EH (cell line): ENCODE measurements at places on chromosomes 4 and X.
A peak's percentile ranks its signal among the peaks of the same experiment; 100 is the strongest.

- DNase-seq, result no peak
Measured at GRCh38 chr4:81274460-81274859, 59.4 kb upstream of the PRKG2 start.

DNA sequence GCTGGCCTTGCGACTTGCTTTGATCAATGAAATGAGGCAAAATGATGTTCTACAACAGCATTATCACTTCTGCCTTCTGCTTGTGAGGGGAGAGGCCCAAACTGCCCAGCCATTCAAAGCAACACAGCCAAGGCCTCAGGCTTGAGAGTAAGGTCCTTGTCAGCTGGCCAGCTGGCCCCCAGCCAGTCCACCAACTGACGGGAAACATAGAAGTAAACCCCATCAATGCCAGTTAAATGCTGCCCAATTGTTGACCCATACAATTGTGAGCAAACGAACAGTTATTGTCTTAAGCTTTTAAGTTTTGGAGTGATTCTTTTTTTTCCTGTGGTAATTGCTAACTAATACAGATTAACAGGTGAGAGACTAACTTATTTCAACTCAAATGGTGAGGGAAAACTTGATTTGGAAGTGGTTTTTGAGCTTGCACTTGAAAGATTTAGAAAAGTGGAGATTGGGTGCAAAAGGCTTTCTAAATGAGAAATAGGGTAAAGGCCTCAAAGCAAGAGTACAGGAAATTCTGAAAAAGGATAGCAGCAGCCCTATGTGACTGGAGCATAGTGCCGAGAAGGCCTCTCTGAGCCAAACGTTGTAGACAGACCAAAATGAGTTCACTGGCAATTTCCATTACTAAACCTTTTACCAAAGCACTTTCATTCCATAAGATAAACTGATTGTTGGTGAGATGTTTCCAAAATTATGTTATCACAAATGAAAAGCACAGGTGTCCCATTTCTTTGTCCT, 66.9 kb downstream of the ARHGEF38 start:
- DNase-seq, result no peak

DNA sequence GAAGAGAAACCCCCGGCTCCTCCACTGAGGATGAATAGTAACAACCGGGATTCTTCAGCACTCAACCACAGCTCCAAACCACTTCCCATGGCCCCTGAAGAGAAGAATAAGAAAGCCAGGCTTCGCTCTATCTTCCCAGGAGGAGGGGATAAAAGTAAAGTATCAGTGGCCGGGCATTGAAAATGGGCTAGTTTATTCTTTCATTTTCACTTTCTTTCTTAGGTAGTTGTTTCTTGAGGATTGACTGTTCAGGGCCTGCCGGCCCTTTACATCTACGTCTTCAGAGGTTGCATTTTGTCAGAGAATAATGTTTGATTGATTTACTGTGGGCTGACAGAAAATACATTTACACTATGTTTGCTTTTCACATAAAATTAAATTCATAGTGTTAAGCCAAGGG, 27.1 kb downstream of the PAK3 start:
- DNase-seq, result no peak

DNA sequence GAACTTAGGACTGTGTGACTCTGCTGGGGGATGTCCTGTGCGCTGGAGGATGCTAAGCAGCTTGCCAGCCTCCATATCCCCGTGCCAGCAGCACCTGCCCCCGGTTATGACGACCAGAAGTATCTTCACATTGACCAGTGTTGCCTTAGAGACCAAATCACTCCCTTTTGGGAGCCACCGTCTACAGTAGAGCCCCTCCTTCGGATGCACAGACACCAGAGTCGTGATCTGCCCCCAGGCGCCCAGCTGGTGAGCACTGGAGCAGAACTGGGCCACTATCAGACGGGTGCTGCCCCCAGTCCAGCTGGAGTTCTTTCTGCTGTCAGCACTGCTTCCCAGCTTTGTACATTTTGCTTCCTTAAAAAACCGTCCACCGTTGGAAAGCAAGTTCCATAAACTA, 30.0 kb upstream of the TADA2B start:
- no peak for DNase-seq

DNA sequence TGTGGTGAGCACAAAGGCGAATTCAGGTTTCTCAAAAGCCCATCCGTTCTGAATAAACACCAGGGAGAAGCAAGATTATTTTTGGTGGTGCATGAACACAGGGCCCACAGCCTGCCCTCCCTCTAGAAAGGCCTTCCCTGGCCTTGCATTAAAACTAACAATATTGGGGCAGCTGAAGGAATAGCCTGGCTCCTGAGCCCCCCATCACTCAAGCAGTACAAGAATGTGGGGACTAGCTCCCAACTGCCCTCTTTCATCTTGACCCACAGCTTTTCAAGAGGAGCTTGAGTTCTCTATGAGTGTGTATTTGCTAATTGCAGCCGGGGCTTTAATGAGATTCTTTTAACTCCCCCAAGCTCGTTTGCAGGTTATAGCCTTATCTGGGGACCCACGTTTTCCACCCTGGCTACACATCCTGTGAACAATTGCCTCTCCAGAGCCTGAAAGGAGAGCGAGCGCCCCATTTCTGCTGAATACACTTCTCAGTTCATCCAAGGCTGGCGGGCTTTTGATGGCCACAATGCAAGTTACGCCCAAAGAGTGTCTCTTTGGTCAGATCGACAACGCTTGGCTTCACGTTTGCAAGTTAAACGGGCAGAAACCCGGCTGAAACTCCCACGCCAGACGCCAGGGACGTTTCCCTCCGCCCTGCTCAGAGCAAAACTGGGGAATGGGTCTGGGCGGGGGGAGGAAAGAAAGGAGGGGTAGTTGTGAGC, 4.7 kb upstream of the GSX2 start:
- DNase-seq, result no peak

DNA sequence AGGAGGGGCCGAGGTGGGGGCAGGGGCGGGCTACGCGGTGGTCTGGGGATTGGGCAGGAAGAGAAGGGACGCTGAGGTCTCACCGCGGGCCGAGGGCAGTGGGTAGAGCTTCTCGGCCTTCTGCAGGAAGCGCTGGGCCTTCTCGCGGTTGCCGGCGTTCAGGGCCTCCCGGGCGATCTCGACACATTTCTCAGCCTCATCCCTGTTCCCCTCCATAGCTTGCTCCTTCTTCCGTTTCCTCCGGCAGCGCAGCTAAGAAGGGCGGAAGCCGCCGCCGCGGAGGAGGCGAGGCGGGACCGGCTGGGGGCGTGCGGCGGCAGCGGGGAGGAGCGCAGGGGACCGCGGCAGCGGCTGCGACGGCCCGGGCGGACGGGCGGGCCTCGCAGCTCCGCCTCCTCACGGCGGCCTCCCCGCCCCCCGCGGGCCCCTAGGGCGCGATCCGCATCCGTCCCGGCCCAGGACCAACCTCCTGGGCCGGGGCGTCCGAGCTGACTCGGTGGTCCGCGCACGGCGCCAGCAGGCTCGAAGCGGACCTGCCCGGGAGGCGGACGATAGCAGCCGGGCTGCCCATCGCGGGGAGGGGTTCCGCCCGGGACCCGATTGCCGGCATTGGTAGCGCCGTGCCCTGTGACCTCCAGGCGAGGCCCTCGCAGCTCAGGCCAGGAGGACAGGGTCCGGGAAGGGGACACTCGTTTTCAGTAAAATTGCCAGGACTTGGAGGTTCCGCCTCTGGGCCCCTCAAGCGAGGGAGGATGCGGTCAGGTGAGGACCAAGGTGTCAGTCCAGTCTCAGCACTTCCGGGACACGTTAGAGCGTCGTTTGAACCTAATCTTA, at the start of gene DNAJB14:
Gene DNAJB14 (minus strand): TSS at position 263 of the 834 bp plus-strand sequence. CDS start 47 bp downstream, at position 216.
- DNase-seq, result peak; percentile 84
